Upper lobe of left lung (tissue), 6 donors: ENCODE measurements at places on chromosomes 5 and 9. TPM values are rescaled to one million over a fixed set of nuclear protein-coding genes. Genes with fewer than 3 reads are reported as not detected.
A peak's percentile ranks its signal among the peaks of the same experiment; 100 is the strongest.

DNA sequence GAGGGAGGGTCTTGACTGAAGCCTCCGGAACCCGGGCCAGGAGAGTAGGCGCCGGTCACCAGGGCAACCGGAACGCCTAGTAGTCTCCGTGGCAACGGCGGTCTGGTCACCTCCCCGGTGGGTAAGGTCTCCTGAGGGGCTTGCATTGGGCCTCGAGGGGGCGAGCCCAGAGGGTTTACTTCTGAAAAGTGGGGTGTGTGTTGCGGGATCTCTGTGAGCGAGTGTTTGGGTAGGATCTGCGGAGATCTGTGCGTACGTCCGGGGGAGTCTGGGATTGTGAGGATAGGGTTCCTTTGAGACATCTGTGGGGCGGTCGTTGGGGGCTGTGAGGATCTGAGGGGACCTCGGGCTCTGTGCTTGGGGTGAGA lies at the start of gene FAM221B:
FAM221B (minus strand) TSS at position 17 of the 368 bp plus-strand sequence. CDS start 2,571 bp downstream, outside the sequence.
- DNase-seq, result no peak

SYNPO gene
- 108 TPM for total RNA-seq

DNA sequence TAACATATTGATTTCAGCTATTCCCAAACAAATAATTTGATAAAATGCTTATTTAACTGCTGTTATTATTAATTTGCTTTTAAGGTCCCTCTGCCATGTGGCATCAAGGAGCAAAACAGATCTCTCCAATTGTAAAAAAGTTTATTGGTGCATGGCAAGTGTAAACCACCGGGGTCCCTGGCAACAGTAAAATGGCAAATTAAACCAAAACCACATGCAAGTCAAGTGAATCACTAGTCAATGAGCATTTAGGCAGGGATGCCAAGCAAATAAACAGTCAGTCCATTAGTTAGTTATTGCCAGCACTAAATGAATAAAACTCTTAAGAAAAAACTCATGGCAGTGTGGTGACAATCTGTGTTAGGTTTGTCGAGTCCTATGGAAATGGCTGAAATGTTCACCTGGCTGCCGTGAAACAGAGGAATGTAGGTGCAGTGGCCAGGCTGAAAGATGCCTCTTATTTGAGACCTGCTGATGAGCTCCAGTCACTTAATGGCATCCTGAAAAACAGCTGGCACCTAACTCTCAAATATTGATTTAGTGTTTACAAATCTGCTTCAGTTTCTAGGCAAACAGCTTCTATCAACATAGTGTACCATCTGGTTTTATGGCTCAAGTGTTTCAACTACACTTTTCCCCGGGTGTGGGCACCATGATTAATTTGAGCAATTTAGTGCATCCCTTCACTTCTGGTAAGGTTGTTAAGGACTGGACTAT lies 296.5 kb upstream of the ITGA1 start:
- DNase-seq, result no peak

- peak; percentile 51 for DNase-seq
Observed at GRCh38 chr9:109329638-109330258, 8.9 kb upstream of the EPB41L4B start.

TICAM2 gene
- 6.2 TPM for total RNA-seq
